ENCODE measurements at places on chromosomes 12 and 14. TPM values are rescaled to one million over a fixed set of nuclear protein-coding genes. Genes with fewer than 3 reads are reported as not detected.

The RPL10L gene
- not detected for total RNA-seq

The GPR68 gene
- total RNA-seq = 0.55 TPM

The PTCSC3 gene
- total RNA-seq = not detected

The RERG gene
- 9.9 TPM for total RNA-seq

The TCL1B gene
- not detected for total RNA-seq

The INSM2 gene
- total RNA-seq = not detected

The KRT73 gene
- not detected for total RNA-seq

The FOXM1 gene
- 4.1 TPM for total RNA-seq

The BEGAIN gene
- 5.7 TPM for total RNA-seq

The PPP2R5C gene
- total RNA-seq = 82.9 TPM

The BCL11B gene
- 0.19 TPM for total RNA-seq

The MANSC4 gene
- not detected for total RNA-seq

The VSX2 gene
- not detected for total RNA-seq

The AJUBA gene
- 5.8 TPM for total RNA-seq

The IL26 gene
- not detected for total RNA-seq

The ANKRD33 gene
- total RNA-seq = not detected

The MMP14 gene
- total RNA-seq = 29.1 TPM

The RIMBP2 gene
- total RNA-seq = 0.04 TPM

The PLXNC1 gene
- 2.0 TPM for total RNA-seq

The EIF2S3B gene
- total RNA-seq = not detected
